NCI-H526 treated with DMSO at 0.1 percent for 48 hours (cell line): ENCODE measurements at places on chromosomes 2 and 18.

- no peak for DNase-seq
These were observed 6.7 kb downstream of the DSEL start for GRCh38 chr18:67509741-67510391.

GRCh38 chr2:21763501-21763900 lies 639.7 kb downstream of the TDRD15 start:
- DNase-seq = no peak

DNA sequence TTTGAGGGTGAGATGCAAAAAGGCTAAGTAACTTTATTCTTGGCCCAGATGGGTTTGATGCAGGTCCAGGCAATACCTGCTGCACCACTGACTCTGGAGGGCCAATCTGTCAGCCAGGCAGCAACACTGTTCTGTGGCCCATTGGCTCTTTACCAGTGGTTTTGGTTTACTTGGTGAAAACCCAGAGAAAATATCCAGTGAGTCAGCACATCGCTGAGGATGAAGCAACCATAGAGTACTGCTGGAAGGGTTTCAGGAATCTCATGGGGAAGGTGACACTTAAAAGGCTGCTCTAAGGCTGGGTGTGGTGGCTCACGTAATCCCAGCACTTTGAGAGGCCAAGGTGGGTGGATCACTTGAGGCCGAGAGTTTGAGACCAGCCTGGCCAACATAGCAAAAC lies 192.5 kb upstream of the FAM98A start:
- no peak for DNase-seq

GRCh38 chr2:157055660-157056199 lies 201.8 kb upstream of the GALNT5 start:
- DNase-seq = peak; percentile 17

DNA sequence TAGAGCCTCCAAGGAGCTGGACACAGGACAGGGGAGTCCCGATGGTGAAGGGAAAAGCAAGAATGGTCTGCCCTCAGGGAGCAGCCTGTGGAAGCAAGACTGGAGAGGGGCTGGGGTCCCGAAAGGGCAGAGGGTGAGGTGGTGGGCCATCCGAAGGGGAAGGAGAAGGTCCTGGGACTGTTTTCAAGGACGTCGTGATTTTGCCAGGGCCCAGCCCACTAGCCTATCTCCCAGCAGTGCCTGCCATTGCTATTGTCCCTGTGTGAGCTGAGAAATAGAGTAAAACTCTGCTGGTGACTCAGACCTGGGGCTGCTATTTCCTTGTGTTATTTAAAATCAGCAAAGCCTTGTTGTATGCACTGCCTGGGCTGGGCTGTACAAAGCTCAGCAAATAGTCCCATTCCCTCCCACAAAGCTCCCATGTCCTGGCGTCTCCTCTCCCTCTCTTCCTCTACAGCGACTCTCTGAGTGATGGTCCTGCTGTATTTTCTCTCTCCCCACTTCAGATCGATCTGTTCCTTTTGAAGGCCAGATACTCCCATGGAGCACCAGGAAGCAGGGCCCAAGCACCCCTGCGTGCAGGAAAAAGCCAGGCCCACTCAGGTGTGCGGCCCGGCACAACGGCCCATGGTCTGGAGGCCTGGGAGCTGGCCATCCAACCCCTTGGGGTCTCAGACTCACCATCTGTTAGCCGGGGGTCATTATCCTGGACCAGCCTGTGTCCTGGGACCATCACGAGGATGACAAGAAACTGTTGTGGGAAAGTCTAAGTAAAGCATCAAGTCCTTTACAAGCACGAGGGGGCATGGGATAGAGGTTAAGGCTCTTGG lies 65.0 kb upstream of the OTOF start:
- no peak for DNase-seq

DNA sequence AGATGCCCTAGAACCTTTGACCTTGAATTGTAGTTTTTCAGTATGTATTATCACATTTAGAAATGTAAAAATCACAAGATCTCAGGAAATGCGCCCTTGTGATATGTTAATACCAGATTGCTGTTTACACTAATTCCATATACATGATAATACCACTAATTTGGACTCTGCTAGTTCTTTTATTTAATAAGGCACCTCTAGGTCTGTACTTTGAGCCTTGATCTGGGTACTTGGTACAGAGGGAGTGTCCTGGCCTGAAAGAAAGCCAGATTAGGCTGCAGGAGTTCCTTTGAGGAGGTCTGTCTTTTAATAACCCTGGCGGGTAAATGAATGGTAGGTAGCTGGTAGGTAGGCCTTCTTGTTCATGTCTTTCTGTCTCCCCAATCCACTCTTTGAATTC lies 26.3 kb downstream of the PLEKHA3 start:
- no peak for DNase-seq
